ENCODE measurements at places on chromosomes 3 and 15.
A peak's percentile ranks its signal among the peaks of the same experiment; 100 is the strongest.

DNA sequence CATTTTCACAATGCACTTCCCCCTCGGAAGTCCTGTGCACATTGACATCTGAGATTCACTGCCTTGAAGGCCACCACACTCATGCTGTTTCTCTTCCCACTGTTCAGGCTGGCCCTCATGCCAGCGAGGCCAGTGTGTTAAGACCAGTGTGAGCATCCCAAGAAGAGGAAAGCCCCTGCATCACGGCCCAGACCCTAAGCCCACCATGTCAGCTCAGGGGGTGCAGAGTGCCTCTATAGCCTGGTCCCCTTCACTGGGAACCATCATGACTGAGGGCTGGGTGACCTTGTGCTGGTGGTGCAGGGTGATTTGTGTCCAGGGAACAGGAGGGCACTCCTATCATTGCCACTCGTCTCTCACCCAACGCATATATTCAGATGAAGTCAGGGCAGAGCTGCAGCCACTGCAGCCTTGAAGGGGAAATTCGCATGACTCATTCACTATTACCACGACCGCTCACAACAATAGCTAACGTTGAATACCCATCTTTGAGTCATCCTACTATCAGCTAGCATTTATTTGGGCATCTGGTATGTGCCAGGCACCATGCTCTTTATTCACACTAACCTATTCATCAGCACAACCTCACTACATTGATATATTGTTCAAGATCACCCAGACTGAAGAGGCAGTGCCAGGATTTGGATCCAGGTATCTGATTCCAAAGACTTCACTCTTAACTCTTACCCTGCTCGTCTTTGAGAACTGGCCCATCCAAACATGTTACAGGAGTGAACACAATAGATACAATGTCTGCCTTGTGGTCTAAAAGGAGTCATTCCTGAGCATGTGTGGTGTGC is 58.8 kb upstream of the SLC6A11 start:
- DNase-seq: no peak

GRCh38 chr3:127615631-127616305 is 13.2 kb upstream of the PODXL2 start:
- DNase-seq: no peak

- DNase-seq: no peak
These were observed 4.8 kb downstream of the ST6GAL1 start for GRCh38 chr3:186935133-186935532.

DNA sequence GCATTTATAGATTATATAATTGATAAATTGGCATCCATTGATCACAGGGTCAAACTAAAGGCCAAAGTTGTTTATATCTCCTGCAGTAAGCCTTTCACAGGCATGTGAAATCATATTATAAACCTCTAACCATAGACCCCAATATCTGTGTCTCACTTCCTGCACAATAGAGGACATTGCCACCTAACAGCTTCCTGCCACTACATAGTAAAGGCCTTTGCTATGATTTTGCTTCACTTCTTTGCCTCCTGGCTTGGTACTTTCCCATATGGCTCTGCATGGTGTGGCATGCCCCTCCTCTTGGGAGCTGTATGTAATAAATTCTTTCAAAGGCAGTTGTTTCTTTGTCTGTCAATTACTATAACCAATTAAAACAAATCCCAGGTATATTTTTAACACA is 20.4 kb downstream of the ZNF662 start:
- no peak for DNase-seq

DNA sequence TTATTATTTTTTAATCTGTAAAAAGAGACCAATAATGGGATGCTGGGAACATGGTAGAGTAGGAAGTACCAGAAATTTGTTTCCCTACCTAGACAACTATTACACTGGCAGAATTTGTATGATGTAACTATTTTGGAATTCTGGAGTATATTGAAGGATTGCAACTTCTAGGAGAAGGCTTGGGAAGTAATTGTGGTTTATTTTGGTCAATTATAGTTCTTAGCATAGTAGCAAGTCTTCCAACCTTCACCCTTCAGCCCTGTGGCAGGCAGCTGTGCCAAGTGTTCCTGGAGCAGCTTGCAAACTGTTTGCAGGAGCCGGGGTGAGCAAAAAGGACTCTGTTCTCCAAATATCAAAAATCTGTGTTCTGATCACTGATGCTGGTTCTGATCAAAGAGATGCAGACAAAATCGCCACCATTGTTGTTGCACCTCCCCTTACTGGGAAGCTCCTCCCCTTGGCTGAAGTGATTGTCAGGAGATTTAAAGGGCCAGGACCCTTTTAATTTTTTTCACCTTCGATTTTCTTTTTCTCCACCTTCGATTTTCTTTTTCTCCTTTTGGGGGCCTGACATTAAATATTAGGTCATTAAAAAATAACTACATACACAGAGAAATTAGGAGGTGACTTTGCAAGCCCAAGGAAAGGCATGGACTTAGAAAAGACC is 363.3 kb downstream of the SLC9A9 start:
- DNase-seq: no peak

DNA sequence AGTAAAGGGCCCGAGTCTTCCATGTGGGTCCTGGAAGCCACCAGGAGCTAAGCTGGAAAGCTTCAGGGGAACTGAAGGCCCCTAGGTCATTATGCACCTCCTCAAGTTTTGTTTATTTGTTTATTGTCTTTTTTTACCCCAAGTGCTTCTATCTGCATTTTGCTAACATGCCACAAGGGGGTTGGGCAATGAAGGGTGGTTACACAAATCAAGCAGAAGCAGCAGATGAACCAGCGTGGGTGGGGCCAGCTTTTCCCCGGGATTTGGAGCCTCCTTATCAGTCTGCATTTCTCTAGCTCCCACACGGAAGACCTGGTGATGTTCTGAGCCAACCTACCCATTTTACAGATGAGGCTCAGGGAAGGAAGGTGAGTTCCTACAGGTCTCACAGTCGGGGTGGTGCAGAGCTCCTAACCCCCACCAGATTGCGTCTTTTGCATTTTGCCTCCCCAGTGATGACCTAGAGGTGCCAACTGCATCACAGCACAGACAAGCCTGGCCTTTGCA is 16.8 kb downstream of the TMC3 start:
- no peak for DNase-seq

DNA sequence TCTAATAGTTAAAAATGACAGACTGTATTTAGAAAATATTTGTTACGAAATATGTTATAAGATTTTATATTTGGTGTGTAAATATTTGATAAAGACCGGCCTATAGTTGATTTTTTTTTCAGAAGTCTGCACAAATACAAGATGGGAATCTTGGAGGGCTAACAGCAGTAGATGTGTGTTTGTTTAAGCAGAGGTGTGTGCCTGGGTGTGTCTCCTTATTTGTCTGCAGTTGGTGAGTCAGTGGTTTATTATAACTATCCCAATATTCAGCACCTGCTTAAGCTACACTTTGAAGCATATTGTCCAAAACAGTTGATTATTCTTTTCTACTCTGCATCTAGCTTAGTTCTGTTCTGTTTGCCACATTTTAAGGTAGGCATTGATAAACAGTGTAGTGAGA is 12.4 kb downstream of the GLCE start:
- DNase-seq: no peak

DNA sequence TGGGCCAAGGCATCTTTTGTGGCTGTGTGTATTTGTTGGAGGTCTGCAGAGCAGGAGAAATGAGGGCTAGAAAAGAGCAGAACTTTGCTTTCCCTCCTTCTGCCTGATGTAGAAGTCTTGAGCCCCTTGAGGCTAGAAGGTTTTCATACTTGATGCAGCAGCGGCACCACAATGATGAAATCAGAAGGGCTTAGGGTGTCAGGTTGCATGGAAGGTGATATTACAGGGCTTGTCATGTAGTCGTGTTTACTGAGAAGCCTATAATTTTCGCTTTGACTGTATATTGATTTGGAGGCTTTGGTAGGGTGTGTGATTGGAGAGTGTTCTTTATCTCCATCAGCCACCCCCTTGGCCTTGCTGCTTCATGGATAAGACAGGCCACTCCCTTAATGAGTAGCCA is 339.8 kb downstream of the THSD4 start:
- no peak for DNase-seq

- DNase-seq: no peak
These were observed 79.5 kb downstream of the CD200R1L start for GRCh38 chr3:112767177-112767576.

GRCh38 chr3:105145511-105145910 is 221.2 kb upstream of the ALCAM start:
- no peak for DNase-seq

DNA sequence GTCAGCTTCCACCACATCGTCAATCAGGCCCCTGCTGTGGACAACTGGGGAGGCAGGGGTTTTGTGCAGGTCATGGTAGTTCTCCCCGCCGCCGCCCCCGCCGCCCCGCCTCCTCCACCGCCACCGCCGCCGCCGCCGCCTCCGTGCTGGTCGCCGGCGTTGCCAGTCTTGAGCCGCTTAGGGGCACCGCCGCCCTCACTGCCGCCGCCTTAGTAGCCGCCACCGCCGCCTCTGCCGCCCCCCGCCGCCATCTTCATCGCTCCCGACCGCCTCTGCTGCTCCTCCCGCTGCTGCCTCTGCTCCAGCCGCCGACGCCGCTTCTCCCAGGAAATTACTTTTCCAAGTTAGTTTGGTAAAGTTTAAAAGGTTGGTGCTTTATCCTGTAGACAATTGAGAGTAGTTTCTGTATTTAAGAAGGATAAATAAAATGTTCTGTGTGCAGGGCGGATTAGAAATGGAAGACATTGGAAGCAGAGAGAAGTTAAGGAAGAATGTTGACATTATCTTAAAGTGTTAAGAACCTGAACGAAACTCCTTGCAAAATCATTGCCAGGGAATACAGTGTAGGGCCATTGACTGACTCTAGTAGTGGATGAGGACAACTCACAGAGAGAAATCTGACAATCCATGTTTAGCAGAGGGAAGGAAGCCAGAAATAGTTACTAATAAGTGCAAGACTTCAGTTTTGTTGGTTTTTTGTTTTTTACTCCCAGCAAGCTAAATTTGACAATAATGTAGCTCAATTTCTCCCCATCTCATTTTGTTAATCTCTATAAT is 53.0 kb upstream of the GOLGA8A start:
- no peak for DNase-seq

DNA sequence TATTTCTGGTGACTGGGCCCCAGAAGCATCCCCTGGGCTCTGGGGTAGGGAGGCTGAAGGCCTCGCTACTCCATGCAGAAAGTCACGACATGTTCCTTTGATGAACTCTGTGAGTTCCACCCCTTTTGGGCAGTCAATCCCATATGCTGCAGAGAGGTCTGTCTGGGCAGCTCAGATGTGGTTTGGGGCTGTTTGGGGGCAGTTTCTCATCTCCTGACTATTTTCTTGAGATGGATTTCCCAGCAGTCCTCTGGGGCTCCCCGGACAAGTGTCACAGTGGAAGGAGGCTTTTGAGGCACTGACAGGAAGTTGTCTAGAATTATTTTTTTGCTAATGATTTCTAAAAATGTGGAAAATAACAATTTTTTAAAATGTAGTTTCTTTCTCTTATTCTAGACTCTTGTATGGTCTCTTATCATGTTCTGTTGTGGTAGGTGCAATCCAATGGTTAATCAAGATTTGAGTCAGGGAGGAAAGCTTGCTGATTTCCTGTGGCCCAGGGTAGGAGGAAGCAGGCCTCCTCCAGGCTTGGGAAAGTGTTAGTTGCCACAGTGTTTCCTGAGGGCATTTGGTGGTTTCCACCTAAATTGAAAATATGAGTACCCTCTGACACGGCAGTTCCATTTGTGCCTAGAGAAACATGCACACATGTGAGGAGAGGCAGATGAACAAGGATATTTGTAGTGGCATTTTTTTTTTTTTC is 19.9 kb upstream of the TATDN2 start:
- DNase-seq: no peak

DNA sequence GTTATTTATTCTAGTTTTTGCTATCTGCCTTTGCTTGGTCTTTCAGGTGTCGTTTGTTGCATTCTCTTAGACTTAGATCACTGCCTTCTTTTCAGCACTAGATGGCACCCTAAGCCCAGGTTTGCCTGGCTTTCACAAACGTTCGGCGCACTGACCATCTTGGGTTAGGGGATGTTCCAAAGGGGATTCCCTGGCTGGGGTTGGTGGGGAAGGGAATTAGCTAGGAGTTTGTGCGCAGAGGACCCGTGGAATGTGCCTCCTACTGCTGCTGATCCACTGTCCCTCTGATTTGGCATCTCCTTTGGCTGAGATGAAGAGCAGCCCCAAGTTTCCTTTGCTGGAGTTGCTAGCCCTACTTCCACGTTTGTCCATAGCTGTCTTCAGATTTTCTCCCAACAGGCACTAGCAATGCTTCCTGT is 33.9 kb downstream of the PFN2 start:
- peak; percentile 7 for DNase-seq

DNA sequence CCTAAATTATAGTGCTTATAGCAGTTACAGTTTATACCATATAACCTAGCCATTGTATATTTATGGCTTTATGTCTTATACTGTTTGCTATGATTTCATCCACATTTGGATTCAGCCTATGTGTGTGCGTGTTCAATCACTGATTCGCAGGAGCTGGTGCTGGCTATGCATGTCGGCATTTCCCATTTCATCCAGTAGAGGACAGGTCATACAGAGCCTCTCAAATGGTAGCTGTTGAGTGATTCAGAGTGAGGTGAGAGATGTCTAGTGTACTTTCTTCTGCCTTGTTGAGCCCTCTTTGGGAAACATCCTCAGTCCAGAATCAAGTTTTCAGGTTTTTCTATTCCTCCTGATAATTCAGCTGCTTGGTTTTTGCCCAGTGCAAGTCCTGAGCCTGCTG is 76.1 kb downstream of the FRMD4B start:
- DNase-seq: no peak

- DNase-seq: no peak
These were observed 15.6 kb downstream of the PAK6 start for GRCh38 chr15:40254452-40254851.

GRCh38 chr3:125431912-125432790 is 57.0 kb upstream of the ZNF148 start:
- no peak for DNase-seq

DNA sequence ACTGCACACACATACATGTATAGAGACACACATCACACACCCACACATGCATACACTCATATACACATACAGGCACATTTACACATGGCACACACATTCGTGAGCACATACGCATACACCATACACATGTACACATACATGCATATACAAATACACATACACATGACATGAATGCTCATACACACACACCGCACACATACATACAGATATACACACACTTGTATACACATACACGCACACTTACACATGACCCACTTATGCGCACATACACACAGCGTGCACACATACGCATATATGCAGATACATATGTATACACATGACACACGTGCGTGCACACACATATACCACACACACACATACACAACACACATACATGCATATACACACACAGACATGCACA is 162.7 kb downstream of the LRRK1 start:
- DNase-seq: no peak

GRCh38 chr3:156368189-156368588 is 186.7 kb downstream of the SSR3 start:
- no peak for DNase-seq

GRCh38 chr15:39925112-39925842 is 5.2 kb upstream of the GPR176 start:
- DNase-seq: no peak

DNA sequence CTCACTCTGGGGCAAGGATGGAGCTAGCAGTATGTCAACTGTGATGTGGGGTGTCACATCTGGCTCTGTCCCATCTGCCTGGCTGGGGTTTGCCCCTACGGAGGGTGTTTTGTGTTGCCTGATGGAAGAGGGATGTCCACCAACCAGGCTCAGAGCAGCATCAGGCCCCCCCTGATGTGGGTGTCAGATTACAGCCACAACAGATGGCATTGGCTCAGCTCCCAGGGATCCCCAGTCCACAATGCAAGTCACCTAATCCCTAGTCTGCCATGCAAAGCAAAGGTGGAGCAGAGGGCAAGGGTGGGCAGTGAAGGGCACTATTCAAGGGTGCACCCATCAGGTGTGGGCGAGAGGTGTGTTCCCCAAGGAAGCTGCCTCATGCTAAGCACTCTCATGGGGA is 48.9 kb upstream of the AMOTL2 start:
- no peak for DNase-seq

- no peak for DNase-seq
These were observed 134.7 kb downstream of the ADAMTS17 start for GRCh38 chr15:100207053-100207452.
